Mesenchymal stem cell (in vitro differentiated cells and primary cell): ENCODE measurements at places on chromosomes 12 and 14.

GRCh38 chr12:85711735-85712390 lies 124.3 kb downstream of the RASSF9 start:
- H3K4me3 ChIP-seq = no peak overlapping the region
- no peak overlapping the region for H3K27ac ChIP-seq
- no peak for DNase-seq
- no peaks in the 10 kb centered on the region for H3K4me1 ChIP-seq
- H3K27me3 ChIP-seq = no peaks in the 10 kb centered on the region

DNA sequence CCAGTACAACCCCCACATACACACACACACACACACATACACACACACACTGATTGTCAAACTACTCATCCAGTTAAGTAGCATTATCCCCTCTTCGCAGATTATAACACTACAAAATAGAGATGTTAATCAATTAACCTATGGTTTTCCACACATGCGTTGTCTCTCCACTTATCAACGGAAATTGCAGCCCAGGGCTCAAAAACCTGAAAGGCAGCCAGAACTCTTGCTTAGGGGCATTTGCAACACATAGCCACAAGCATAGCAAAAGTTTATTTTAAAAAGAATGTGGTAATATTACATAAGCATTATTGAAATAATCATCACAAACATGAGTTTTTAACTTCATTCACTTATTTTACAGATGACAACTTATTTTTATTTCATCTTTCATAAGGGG lies 265.8 kb downstream of the SLC16A7 start:
- H3K4me3 ChIP-seq = no peak overlapping the region
- no peak for DNase-seq
- no peak overlapping the region for H3K27ac ChIP-seq
- H3K4me1 ChIP-seq = no peaks in the 10 kb centered on the region
- H3K36me3 ChIP-seq = no peaks in the 10 kb centered on the region

DNA sequence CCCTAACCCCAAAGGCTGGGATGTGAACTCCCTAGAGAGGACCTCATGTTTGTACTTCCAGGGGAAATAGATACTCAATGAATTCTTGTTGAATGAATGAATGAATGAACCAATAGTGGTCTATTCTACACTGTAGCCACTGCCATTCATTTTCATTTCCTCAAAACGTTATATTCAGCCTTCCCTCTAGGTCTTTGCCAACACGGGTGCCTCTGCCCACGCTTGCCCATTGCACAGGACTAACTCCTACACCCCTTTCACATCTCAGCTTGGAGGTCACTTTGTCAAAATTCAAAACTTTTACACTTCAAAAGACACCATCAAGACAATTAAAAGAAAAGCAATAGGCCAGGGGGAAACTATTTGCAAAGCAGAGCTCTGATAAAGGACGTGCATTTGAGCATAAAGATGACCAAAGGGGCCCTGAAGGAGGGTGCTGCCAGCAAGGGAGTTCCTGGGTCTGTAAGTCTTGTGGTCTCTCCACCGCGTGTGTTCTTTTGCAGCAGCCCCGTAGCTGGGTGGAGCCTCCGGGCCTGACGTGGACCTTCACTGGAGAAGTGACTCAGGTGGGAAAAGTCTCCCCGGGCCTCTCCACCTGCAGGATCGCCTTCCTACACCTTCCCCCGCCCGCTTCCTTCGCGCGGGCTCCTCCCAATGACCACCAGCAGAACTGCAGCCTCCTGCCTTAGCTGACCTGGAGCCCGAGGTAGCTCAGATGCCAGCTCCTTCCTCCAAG lies 31.5 kb downstream of the TMEM63C start:
- no peak overlapping the region for H3K27ac ChIP-seq
- no peaks in the 10 kb centered on the region for H3K36me3 ChIP-seq
- H3K27me3 ChIP-seq = peaks cover 50% of the 10 kb centered on the region
- peaks cover 1% of the 10 kb centered on the region for H3K4me1 ChIP-seq

GRCh38 chr14:61929651-61930050 lies 167.4 kb downstream of the SNAPC1 start:
- DNase-seq = no peak
- no peaks in the 10 kb centered on the region for H3K36me3 ChIP-seq
- H3K4me1 ChIP-seq = peaks cover 7% of the 10 kb centered on the region
- no peaks in the 10 kb centered on the region for H3K27me3 ChIP-seq

DNA sequence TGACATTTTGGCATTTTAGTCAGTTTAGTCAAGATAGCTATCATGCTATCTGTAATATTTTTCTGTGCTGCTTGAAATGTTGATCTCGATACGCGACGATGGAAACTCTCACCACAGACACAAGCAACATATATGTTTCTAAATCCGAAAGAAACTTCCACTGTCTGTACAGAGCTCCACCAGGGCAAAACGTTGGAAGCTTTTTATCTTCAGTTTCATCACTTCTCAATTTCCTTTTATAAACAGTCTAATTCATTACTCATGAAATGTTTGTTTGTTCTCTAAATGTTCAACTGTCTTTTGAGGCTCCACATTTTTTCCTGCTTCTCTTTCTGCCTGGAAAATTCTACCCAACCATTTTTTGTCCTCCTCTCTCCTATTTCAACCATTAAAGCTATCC lies 737.6 kb downstream of the SLC16A7 start:
- H3K36me3 ChIP-seq = no peaks in the 10 kb centered on the region
- no peak overlapping the region for H3K27ac ChIP-seq

DNA sequence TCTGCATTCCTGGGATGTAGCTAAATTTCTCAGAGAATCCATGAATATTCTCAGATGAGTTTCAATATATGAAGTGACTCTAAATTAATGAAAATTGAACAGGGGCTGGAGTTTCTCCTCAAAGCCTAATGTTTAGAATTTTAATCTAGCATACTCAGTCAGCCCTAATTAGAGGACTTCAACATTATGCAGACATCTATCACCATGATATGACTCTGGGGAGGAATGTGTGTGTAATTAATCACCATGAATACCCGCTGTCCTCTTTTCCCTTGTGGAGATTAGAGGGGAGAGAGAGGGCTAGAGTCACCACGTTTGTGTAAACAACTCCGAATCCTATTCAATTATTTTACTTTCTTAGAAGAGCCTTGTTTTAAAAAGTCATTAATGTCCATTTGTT lies 698.6 kb upstream of the MDGA2 start:
- DNase-seq = peak; percentile 46
- no peaks in the 10 kb centered on the region for H3K4me1 ChIP-seq

DNA sequence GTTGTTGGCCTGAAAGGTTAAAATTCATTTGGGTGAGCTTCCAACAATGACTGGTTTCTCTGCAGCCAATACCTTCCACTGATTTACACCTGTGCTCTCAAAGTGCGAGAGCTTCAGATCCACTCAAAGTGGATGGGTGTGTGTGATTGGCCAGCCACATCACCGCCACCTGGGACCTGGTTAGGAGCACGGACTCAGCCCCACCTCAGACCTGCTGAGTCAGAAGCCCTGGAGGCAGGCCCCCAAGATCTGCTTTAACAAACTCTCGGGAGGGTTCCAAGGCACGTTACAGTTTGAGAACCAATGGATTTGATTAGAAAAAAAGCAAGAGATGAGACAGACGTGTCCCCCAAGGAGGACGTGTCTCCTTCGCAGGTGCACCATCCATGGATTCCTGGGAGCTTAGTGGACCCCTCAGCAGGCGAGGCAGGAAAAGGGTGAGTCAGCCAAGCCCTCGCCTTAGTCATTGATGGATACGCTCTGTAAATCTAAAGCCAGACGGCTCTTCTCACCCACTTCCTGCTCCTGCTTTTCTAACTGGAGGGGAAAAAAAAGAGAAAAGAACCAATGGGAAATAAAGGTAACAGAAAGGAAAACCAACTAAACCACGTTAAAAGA lies 24.5 kb downstream of the FZD10 start:
- H3K4me3 ChIP-seq = no peak overlapping the region
- no peaks in the 10 kb centered on the region for H3K36me3 ChIP-seq
- no peak overlapping the region for H3K27ac ChIP-seq
- peaks cover 2% of the 10 kb centered on the region for H3K27me3 ChIP-seq
- H3K4me1 ChIP-seq = peaks cover 2% of the 10 kb centered on the region

DNA sequence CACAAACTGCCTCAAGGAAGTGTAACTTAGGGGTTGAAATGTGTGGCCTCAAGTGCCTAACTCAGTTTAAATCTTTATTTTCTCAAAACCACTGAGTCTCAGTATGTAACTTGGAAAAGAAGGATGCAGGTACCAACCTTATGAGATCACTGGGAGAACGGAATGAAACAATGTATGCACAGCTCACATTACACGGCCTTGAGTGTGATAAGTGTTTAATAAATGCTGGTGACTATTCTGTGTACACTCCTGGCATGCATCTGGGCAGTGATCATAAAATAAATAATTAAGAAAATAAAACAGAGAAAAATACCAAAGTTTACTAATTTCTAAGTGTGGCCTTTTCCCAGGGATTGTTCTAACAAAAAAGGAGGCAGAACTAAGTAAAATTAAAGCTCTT lies 974.5 kb upstream of the FLRT2 start:
- no peaks in the 10 kb centered on the region for H3K36me3 ChIP-seq
- no peaks in the 10 kb centered on the region for H3K4me1 ChIP-seq
- H3K4me3 ChIP-seq = no peak overlapping the region
- no peaks in the 10 kb centered on the region for H3K27me3 ChIP-seq

DNA sequence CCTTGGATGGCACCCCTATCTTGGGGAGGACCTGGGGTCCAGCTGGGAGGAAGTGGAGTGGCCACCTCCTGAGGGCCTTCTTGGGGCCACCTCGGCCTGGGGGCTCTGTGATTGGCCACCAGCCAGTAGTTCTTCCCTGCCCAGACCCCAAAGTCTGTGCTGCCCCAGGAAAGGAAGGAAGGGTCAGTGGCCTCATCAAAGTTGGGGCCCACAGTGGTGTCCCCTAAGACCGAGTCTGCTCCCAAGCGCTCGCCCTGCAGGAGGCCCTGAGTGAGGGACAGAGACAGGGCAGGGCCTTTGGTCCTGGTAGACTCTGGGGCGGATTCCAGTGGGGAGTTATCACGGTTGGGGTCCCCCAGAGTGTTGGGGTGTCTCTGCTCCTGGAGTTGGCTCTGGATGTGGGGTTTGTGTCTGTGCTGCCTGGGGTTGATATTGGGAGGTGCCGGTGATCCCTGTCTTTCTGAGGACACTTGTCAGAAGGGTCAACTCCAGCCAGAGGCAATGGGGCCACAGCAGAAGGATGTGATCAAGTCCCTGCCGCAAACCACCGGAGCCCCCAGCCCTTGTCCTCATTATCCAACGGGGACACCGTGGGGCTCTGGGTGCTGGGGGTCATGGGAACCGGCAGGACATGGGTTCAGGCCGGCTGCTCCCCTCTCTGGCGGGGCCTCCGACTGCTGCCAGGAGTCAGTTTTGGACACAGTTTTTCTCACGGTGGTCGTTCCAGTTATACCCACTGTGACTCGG lies 364.3 kb downstream of the TMEM121 start:
- no peaks in the 10 kb centered on the region for H3K27me3 ChIP-seq
- no peaks in the 10 kb centered on the region for H3K4me1 ChIP-seq

- peaks cover 27% of the 10 kb centered on the region for H3K36me3 ChIP-seq
- H3K4me1 ChIP-seq = peaks cover 16% of the 10 kb centered on the region
- H3K27me3 ChIP-seq = no peaks in the 10 kb centered on the region
- DNase-seq = peak; percentile 74
- peak overlapping the region; percentile 92 for H3K4me3 ChIP-seq
These were observed 738 bp downstream of the CKAP4 start for GRCh38 chr12:106246891-106247673.

DNA sequence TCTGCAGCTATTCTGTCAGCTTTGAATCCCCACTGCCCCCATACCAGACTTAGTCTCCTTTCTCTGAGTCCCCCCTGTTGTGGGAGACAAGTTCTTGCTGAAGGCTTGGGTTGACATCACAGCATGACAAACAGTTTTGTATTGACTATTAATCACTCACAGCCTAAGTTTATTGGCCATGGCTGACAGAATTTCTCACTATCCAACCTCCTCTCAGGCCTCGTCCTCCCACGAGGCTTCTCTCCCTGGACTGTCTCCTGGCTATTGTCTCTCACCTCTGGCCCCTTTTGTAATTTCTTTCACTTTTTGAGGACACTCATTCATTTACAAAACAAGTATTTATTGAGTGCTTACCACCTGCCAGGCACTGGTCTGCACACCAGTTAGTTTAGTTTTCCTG lies 35.2 kb upstream of the DCD start:
- H3K27me3 ChIP-seq = peaks cover 76% of the 10 kb centered on the region
- DNase-seq = no peak
- no peaks in the 10 kb centered on the region for H3K36me3 ChIP-seq
- no peak overlapping the region for H3K4me3 ChIP-seq
- no peaks in the 10 kb centered on the region for H3K4me1 ChIP-seq

DNA sequence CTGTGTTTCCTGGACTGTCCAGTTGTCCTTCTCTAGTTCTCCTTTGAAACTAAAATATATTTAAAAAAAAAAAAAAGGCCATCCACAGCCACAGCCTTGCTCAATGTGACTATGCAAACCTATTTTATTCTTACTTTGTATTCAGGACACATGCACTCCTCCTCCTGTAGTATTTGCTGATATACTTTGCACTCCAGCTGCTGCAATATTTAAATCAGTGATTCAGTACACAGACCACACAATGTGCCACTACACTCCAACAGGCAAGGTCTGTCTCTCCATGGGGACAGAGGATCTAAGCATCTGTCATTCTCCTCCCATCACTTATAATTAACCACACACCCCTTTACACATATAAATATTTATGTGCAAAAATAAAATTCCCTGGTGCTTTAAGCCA lies 40.2 kb upstream of the CCDC196 start:
- DNase-seq = no peak
- H3K4me1 ChIP-seq = no peaks in the 10 kb centered on the region
- H3K36me3 ChIP-seq = no peaks in the 10 kb centered on the region
- no peak overlapping the region for H3K4me3 ChIP-seq
- H3K27me3 ChIP-seq = no peaks in the 10 kb centered on the region

GRCh38 chr12:26539131-26539530 lies 293.9 kb downstream of the ITPR2 start:
- H3K4me3 ChIP-seq = no peak overlapping the region
- H3K27me3 ChIP-seq = no peaks in the 10 kb centered on the region
- H3K27ac ChIP-seq = no peak overlapping the region
- H3K4me1 ChIP-seq = no peaks in the 10 kb centered on the region
- H3K36me3 ChIP-seq = no peaks in the 10 kb centered on the region

GRCh38 chr12:110530511-110530910 lies 28.4 kb downstream of the RAD9B start:
- no peak overlapping the region for H3K4me3 ChIP-seq
- peak; percentile 38 for DNase-seq
- no peaks in the 10 kb centered on the region for H3K27me3 ChIP-seq
- no peaks in the 10 kb centered on the region for H3K4me1 ChIP-seq
- H3K36me3 ChIP-seq = peaks cover 27% of the 10 kb centered on the region
- H3K27ac ChIP-seq = no peak overlapping the region

DNA sequence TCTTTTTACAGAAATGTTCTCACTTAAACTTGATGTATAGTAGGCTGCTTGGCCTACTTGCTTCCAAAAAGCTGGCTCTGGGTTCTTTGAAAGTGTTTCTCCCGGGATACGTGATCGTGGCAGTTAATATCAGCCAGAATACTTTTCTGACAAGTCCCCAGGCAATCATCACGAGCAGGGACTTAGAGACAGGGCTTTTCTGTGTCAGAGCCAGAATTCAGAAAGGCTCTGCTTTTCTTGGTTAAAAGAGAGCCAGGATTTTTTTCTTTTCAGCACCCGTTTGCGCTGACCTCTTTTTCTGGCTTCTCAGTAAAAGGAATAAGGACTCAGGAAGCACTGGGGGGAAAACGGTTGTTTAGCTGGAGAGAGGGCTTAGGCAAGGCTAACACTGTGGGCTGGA lies 57.8 kb upstream of the ARHGAP5 start:
- no peak for DNase-seq
- H3K36me3 ChIP-seq = no peaks in the 10 kb centered on the region
- H3K27ac ChIP-seq = no peak overlapping the region
- no peaks in the 10 kb centered on the region for H3K4me1 ChIP-seq
